ENCODE measurements at places on chromosomes 13 and 19.

- DNase-seq: no peak
These were observed 17.4 kb downstream of the PIP5K1C start for GRCh38 chr19:3682741-3683404.

DNA sequence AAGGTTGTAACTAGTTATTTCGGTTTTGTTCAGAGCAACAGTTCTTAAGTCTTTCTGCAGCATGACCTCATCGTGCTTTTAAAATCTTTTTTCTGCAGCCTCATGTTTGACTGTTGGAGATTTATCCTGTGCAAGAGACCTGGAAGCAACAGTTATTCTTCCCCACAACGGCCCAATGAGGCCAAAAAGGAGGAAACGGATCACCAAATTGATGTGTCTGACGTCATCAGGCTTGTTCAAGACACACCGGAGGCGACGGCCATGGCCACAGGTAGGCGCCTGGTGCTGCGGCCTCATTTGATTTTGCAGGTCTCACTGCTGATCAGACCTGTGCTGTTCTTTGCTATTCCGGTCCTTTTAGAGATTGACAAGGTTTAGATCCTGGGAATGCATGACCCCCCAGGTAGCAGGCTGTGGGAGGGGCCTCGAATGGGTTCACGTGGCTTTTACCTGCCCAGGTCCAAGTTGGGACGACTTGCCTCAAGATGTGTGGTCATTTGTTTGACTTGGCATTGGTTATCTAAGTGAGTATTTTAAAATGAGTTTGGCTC, 66.8 kb upstream of the MCF2L start:
- no peak for DNase-seq

GRCh38 chr19:29526730-29527499, 1.1 kb downstream of the VSTM2B start:
- DNase-seq: no peak

DNA sequence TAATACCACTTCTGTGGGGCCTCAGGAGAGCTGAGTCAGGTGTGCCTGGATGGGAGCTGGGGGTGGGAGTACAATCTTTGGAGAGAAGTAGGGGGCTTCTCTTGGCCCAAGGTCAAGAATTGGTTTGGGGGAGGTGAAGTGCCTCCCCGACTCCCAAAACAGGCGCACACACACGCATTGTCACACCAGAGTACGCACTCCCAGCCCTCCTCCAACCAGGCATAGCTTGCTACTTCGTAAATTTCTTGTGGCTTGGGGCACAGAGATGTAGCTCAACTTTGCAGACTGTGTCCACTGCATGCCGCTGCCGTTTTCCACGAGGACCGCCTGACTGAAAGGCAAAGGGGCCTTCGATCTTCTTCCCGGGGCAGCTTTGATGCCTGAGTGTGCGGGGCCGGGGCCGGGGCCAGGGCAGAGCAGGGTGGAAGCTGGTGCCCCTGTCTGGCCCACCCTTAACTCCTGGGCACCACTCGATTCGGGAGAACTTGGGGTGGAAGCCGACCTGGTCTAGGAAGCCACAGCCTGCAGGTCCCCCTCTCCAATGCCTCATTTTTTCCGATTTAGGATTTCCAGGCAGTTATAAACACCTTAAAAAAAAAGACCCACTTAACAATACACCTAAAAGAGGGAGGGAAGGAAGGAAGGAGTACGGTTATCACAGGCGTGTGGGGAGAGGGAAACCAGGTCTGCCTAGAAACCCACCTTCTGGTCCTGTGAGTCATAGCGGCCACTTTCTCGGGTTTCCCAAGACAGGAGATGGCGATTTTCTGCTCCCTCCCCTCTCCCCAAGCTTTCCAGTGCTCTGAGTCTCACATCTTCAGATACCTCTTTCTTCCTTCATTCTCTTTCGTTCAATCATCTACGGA, 5.8 kb upstream of the TSHZ3 start:
- DNase-seq: no peak

GRCh38 chr19:5624018-5624663, 1.3 kb downstream of the SAFB start:
- DNase-seq: no peak

DNA sequence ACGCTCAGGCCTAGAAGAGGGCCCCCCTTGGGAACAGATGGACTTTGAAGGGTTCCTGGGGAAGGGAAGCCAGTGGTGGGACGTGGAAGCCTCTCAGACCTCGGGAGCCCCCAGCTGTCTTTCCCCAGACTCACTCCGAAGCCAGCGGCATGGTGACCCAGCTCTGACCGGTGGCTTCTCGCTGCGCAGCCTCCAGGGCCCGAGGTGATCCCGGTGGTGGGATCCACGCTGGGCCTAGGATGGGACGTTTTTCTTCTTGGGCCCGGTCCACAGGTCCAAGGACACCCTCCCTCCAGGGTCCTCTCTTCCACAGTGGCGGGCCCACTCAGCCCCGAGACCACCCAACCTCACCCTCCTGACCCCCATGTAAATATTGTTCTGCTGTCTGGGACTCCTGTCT, 24.6 kb downstream of the HPN start:
- DNase-seq: no peak

- no peak for DNase-seq
These were observed 814 bp downstream of the SLC25A23 start for GRCh38 chr19:6458695-6459261.

- no peak for DNase-seq
These were observed 103.1 kb downstream of the TNFRSF19 start for GRCh38 chr13:23673354-23673753.

DNA sequence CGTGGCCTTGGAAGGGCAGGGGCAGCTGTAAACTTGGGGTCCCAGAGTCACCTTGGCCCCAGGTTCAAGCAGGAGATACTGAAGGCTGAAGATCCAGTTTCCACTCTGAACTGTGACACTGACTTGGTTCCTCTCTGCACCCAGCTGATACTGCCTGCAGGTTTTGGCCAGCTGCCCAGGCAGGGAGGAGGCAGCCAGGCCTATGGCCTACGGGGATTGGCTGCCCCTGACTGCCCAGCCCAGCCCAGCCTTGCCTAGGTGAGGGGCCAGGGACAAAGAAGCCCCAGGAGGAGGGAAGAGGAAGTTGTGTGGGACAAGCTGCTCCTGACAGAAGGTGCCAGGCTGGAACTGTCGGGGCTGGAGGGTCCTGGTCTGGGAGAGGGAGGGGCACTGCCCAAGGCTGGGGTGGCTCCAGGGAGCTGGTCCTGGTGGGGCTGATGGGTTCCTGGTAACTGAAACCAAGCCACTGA, 51.7 kb upstream of the CYP4F8 start:
- DNase-seq: no peak

DNA sequence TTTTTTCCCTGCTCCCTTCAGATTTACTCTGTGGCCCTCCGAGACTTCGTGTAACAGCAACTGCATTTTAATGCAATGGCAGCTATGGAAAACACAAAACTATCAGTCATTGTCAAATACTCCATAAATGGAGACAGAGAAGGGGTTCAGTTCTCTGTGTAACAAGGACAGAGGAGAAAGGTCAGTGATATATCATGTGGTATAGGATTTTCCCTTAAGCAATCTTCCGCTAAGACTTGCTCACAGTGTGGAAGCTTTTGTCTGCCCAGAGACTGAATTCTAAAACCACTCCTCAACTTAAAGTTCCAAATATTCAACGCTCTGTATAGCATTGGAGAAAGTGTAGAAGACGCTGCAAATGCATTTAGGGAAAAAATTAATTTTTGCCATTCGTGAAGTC, 111.3 kb upstream of the EDNRB start:
- DNase-seq: no peak

DNA sequence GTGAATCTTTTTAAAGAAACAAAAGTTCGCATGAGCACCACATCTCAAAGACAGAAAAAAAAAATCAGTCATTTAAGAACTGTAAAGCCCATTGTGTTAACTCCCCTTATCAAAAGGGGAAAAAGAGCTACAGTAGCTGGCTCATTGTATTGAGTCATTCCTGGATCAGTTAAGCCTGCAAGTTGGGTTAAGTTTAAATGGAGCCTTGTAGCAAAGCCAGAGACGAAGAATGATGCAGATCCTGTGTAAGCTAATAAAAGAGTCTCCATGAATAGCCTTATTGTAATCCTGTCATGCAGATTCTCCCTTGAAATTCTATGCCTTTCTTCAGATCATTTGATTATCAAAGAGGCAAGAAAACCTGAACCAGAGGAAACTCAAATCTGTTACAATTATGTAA, 83.8 kb downstream of the CRYL1 start:
- no peak for DNase-seq

DNA sequence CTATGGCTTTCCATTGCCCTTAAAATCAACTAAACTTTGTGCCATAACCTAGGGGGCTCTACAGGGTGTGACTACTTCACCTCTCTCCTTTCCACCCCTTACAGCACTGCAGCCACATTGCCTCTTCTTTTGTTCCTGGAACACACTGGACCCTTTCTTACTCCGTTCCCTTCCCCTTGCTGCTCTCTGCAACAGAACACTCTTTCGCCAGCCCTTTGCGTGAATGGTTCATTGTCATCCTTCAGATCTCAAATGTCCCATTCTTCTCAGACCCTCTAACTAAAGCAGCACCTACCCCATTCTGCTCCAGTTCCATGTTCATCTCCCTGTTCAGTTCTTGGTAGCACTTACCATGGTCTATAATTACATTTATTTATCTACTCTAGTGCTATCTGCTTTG, 208.3 kb downstream of the OXGR1 start:
- no peak for DNase-seq

- DNase-seq: no peak
These were observed 94.5 kb downstream of the LIG4 start for GRCh38 chr13:108120856-108121255.

GRCh38 chr19:58394821-58395219, 636 bp upstream of the RNF225 start:
- DNase-seq: no peak

DNA sequence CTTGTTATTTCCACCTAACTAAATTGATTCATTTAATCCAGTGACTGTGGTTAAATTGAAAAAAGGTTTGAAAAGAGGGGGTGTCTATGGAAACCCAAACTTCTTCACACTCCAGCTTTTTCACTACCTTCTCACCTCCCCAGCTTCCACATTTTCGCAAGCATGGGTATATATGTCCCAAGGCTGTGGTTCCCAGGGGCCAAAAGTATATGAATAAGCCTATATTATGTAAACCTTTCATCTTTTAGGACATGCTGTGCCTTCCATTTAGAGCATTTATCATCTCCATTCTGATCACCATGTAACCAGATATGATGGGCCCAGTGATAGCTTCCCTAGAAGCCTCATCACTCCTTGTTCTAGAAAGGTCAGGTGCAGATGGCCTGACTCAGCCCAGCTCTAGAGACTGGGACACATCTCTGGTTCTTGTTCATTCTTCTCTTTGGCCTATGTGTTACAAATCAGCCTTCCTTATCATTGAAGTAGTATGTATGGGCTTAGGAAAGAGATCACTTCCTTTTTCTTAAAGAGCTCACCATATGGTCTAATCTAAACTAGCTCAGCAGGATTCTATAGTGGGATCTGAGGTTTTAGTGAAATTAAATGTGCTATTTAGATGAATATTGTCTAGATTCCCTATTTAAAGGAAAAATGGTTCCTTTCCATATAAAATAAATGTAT, 19.5 kb upstream of the ARL11 start:
- DNase-seq: no peak

GRCh38 chr13:54733639-54734038, 1705.0 kb downstream of the OLFM4 start:
- DNase-seq: no peak

DNA sequence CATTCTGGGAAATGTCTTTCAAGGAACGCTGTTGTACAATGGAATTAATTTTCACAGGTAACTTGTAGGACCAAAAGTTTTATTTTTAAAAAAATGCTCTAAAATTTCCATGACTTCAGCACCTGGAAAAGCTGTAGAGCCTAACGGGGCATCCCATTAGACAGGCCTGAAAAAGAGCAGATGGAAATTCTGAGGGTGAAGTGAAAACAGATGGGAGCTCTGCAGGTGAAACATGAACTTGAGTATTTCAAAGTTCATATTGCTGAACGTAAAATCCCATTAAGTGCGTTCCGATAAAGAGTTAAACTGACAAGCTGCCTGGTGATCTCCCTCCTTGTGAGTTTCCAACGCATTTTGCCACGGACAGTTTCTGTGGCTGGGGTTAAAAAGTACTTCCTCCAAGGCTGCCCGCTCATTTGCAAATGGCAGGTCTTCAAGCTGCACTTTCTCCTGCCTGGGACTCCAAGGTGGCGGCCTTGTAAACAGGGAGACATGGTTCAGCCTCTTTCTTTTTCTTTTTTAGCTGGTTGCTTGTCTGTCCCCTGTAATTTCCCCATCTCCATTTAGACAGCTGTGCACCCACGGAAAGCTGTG, 450.4 kb downstream of the FGF9 start:
- no peak for DNase-seq

GRCh38 chr13:108070491-108070890, 144.8 kb downstream of the LIG4 start:
- DNase-seq: no peak

DNA sequence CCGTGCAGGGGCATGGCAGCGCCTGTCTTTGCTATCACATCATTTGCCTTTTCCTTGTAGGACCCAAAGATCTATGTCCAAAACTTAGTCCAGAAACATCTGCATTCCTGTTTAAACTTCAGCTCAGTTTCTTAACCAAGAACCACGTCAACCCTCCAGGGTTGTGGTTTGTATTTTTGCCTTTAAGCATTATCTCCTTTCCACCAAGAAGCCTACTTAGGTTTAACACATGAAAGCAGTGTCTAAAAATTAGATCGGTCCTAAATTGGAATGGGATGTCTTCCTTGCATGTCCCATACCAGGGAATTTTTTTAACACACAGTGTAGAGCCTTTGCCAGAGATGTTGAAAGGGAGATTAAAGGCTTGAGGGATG, 38.8 kb downstream of the DHRS12 start:
- no peak for DNase-seq

GRCh38 chr19:16527971-16528521, 14.2 kb downstream of the CHERP start:
- peak; percentile 25 for DNase-seq

DNA sequence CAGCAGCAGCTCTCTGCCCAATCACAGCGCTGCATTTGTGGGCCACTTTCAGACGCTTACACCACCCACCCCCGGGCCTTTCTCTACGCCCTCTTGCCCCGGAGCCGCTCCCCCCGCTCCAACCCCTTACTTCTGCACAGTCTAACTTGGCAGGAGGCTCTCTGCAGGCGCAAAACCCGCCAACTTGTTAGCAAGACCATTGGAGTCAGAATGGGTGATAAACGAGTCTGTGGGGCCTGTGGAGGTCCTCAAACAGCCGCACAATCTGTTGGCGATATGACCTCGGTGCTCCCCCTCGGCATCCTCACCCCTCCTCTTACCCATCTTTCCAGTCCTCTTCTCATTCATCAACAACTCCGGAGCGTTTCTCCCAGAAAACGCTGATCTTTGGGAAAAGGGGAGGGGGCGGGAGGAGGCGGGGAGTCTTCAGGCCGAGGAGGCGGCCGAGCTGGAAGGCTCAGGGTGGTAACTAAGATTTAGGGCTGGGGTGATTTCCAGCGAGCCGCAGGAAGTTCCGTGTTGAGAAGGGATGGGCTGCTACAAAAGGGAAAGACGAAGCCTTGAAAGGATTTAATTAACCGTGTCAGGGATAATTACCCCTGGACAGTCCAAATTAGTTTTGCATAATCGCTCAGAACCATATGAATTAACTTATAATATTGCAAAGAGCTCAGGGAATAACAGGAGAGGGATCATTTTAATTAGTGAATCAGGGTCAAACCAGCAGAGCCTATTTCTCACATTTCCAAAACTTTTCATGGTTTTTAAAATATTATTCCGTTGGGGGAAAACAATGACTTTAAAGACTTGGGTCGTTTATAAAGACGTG, 4.1 kb downstream of the SOX21 start:
- DNase-seq: no peak

- no peak for DNase-seq
These were observed 334.0 kb downstream of the SPRY2 start for GRCh38 chr13:80006940-80007339.

Data from stimulated activated effector memory CD8-positive, alpha-beta T cell treated with anti-CD3 and anti-CD28 coated beads, Interleukin-12 subunit alpha, Interleukin-12 subunit beta, amount 100 ng/mL, for 72 hours (primary cell).